ENCODE measurements at places on chromosomes 2 and 18.
A peak's percentile ranks its signal among the peaks of the same experiment; 100 is the strongest.

DNA sequence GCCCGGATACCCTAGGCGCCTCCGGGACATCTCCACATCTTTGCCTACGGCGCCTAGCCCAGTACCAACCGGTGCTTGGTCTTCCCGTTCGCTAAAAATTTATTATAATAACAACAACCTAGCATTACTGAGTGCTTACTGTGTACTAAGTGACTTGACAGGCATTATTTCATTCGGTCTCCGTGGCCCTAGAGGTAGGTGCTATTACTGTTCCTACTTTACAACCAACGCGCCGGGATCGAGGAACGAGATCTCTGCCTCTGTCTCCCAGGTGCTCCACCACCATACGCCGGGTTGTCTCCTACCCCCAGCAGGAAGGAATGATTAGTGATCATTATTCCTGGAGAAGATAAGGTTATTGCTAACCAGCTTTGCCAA lies 657 bp upstream of the BIN1 start:
- DNase-seq = no peak

- no peak for DNase-seq
These were observed 71.9 kb downstream of the CERS6 start for GRCh38 chr2:168528016-168528415.

- DNase-seq = no peak
These were observed 9.3 kb downstream of the SF3B1 start for GRCh38 chr2:197425550-197425949.

DNA sequence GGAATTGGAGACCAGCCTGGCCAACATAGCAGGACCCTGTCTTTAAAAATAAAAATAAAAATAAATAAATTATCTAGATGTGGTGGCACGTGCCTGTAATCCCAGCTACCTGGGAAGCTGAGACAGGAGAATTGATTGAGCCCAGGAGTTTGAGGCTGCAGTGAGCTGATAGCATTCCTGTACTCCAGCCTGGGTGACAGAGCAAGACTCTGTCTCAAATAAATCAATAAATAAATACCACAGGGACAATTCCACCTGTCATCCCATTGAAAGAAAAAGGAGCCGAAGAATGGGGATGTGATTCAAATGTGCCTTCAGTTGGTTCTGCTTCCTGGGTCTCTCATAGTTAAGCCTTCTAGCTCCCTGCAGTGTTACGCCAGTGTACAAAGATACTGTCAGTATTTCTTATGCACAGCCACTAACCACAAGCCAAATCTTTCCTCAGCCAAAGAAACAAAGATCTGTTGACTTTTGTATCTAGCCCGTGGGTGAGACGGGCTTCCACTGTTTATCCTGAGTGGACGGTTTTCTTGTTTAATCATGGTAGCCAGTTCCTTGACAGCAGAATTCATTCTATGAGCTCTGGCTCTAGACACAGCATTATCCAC lies 12.6 kb downstream of the LGALSL start:
- peak; percentile 20 for DNase-seq

GRCh38 chr18:26617151-26617554 lies 68.8 kb upstream of the KCTD1 start:
- peak; percentile 97 for DNase-seq

- DNase-seq = no peak
These were observed 841.0 kb upstream of the ID2 start for GRCh38 chr2:7840651-7841380.

DNA sequence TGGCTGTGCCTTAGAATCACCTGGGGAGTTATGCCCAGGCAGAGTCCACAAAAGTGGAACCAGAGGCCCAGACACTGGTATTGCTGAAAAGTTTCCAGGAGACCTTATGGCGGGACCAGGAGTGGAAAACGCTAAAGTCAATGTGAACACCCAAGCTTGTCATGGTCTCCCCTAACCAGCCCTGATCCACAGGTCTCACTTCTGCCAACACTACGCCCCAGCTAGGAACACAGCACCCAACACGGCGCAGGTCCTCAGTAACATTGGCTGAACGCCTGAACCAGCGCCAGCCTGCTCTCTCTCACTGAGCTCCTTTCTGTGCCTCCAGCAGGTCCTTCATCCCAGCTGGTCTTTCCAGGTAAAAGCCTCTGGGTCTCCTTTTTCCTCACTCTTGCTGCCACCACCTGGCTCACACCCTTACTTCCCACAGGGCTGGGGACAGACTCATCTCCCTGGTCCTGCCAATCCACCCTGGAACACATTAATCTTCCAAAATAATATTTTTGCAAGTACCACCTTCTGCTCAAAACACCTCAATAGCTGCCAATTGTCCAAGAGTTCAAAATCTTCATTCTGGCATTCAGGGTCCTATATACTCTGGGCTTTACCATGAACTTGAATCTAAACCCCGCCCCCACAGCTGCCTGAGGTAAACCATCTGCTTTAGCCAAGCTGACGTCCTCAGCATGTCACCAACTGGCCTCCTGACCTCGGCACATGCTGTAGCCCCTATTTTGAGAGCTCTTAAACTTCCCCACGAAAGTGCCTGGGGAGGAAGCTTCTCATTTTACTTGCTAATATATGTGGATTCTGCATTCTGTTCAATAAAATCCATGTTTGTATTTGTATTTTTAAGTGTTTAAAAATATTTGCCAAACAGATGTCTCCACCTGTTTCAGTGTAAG lies 34.6 kb downstream of the ADCY3 start:
- no peak for DNase-seq

GRCh38 chr2:114651933-114652332 lies 209.5 kb downstream of the DPP10 start:
- DNase-seq = no peak

- DNase-seq = no peak
These were observed 30.4 kb upstream of the MYO3B start for GRCh38 chr2:170147576-170147975.

GRCh38 chr2:241637795-241638660 lies 535 bp downstream of the ATG4B start:
- DNase-seq = peak; percentile 22

Data from amniotic epithelial cell (primary cell).